ENCODE measurements at places on chromosomes 11 and 22.

DNA sequence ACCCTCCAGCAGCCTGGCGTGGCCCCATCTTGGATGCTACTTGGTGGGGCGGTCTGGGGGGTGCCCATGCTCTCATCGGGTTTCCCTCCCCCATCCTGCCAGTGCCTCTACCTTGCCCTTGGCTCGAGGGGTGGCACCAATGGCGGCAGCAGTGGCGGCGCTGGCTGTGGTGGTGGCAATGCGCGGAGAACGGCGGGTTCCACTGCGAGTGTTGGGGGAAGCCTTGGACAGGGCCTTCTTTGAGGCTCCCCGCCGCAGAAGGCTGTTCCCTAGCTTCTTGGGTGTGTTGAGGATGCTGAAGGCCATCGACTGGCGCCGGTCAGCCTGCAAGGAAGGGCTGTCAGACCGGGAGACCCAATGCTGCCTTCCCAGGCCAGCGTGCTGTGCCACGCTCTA lies 5.1 kb downstream of the IL18BP start:
- no peak for DNase-seq

- no peak for DNase-seq
Measured at GRCh38 chr11:73260127-73260457, 12.0 kb upstream of the P2RY6 start.

GRCh38 chr22:45087802-45088201 lies 75.9 kb upstream of the NUP50 start:
- DNase-seq: no peak

DNA sequence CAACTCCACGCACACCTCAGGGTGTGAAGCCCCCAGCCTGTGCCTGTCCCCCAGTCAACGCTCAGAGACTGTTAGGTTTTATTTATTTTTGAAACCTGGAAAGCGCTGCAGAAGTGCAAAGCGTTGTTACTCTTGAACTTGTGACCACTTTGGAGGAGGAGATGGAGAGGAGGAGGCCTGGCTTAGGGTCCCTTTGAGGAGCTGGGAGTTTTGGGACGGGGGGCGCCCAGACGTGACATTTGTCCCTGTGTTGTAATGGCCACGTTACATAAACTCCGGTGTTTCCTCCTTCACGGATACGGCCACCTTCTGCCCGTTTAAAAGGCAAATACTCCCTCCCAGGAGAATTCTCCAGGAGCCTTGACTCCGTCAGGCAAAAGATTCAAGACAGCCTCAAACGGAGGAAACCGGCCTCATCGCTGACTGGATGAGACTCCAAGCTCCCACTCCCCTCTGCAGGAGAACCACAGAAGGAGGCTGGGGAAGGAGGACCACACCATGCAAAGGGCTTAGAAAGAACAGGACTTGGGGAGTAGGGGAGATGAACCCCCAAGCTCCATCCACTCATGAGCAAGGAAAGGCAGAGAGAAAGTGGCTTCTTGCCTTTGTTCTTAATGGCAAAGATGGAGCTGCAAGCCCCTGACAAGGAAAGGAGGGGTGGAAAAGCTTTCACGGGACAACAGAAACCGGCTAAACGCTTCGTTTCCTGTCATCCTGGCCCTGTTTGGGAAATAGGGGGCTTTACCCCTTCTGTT lies 630 bp downstream of the PIK3IP1 start:
- DNase-seq: peak; percentile 45

DNA sequence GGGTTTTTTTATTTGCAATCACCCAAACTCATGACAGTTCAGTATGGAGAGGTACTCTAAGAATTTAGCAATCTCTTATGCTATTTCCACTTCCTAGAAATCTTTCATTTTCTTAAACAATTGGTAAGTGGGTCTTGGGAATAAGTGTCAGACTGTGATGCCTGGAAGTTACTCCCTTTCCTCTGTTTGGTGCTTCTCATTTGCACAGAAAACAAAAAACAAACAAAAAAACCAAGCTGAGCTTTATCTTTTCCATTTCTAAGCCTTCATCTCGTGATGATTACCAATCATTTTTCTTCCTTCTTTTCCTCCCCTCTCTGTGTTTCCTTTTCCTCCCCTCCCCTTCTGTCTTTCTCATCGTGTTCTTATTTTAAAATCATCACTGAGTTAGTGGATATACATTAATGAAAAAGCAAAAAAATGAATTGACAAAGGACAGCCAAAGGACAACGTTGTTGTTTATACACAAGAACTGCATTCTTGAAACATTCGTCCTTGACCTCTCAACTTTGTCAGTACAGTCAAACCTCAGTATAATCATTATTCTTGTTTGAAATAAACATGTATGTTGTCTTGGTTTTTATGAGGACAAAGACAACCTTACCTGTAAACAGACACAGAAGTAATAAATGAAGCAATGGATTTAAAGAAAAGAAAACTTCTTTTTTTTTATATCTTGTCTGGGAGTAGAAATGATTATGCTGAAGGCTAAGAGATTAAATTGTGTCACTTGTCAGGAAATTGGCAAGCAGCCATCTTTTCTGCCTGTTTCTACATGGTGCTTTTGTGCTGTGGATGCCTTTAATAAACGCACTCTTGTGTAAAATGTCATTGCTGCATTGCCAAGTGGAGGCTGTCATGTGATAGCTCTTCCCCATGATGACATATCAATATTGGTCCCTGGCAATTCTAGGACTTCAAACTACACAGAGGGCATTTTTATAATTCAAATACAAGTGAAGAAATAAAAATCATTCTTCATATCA lies 803.2 kb upstream of the CCDC90B start:
- no peak for DNase-seq

- DNase-seq: peak; percentile 57
Measured at GRCh38 chr11:59173080-59173963, 1.4 kb downstream of the DTX4 start.

DNA sequence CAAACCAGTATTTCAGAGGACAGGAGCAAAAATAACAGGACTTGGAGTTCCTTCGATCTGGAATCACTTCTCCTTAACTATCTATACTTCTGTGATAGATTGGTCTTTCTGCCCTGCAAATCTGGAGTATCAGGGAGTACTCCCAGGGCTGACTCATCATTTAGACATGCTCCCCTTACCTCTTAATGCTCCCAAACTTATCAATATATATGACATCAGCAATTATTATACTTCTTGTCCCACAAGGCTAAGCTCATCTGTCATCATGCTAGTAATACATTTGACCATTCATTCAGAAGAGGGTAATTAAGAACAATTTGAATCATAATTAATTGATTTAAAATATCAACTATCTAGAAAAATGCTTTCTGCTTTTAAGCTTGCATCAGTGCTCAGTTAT lies 163.8 kb downstream of the SWAP70 start:
- no peak for DNase-seq

DNA sequence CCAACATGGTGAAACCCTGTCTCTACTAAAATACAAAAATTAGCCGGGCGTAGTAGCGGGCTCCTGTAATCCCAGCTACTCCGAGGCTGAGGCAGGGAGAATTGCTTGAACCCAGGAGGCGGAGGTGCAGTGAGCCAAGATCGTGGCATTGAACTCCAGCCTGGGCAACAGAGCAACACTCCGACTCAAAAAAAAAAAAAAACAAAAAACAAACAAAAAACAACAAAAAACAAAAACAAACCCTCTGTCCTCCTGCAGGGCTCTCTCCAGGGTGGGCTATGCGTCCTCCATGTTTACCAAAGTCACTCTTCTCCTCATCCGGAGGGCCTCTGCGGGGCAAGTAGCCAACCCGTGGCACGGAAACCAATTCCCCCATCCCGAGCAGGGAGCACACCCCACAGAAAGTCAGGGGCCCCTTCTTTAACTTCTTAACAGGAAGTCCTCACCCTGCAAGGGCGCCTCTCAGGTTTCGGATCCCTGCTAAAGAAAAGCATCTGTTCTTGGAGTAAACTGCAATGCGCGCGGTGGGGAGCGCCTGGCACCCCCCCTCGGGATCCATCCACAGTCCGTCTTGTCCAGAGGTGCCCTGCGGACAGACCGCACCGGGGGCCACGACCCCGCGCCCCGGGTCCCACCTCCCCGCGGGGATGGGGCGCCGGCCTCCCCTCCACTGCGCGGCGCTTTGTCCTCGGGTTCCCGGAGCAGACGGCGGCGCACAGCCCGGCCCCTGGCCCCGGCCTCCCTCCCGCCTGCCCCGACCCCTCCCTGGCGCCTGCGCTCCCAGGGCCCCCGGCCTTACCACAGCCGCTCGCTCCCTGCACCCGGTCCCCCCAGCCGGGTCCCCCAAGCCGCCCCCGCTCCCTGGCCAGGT lies 712 bp downstream of the CERK start:
- DNase-seq: peak; percentile 49

- no peak for DNase-seq
Measured at GRCh38 chr22:48576333-48577013, 1251.2 kb downstream of the BRD1 start.

GRCh38 chr11:110679323-110679975 lies 32.8 kb downstream of the ARHGAP20 start:
- no peak for DNase-seq

DNA sequence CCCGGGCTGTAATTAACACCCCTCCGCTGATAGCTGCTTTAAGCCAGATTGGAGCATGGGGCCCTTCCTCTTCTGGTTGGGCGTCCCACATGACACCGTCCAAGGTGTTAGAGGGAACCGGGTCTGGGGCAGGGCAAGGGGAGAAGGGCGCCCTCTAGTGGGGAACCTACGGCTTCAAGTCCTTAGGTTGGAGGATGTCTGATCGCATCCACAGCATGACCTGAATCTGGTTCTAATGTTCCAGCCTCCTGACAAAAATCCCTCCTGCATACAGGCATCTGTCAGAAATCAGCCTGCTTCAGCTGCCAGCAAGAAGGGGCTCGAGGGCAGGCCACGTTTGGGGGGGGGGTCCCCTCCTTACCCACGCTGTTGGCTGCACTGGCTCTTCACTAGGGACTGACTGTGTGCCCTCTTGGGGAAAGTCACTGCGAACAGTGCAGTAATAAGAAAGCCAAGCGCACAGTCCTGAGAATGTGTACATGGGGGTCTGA lies 94.2 kb upstream of the TBCEL start:
- DNase-seq: peak; percentile 27
